Germinal center (tissue), 1 donor: ENCODE measurements at places on chromosomes 13 and 19.

- DNase-seq = no peak
These were observed 100.3 kb downstream of the UBL3 start for GRCh38 chr13:29750183-29750530.

- no peak for DNase-seq
These were observed 22.4 kb downstream of the RFXAP start for GRCh38 chr13:36841391-36841790.

DNA sequence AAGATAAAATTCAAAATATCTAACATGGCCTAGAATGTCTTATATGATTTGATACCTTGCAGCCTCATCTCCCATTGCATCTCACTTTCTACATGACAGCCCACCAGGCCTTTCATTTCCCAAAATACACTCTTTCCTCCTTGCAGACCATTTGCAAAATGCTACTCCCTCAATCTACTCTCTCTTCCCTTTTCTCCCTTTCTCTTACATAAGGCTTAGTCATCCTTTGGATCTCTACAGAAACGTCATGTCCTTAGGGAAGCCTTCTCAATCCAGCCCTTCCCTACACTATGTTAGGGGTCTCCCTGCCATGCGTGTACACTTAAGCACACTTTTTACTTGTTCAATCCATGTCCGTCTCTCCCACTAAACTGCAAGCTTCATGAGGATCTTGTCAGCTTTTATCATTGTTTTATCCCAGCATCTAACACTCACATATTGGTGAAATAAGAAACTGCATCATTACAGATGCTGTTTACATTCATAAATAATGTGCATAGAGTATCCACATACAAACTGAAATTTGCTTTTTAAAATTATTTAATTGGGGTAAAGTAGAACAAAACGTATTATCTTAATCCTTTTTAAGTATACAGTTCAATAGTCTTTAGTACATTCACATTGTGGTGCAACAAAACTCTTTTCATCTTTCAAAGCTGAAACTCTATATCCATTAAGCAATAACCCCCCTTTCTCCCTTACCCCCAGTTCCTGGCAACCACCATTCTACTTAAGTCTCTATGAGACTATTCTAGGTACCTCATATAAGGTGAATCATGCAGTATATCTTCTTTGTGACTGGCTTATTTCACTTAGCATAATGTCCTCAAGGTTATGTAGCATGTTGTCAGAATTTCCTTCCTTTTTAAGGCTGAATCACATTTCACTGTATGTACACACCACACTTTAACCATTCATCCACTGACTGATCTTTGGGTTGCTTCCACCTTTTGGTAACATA, 11.5 kb upstream of the WBP4 start:
- DNase-seq = no peak

GRCh38 chr13:77172650-77173049, 145.7 kb upstream of the FBXL3 start:
- no peak for DNase-seq

DNA sequence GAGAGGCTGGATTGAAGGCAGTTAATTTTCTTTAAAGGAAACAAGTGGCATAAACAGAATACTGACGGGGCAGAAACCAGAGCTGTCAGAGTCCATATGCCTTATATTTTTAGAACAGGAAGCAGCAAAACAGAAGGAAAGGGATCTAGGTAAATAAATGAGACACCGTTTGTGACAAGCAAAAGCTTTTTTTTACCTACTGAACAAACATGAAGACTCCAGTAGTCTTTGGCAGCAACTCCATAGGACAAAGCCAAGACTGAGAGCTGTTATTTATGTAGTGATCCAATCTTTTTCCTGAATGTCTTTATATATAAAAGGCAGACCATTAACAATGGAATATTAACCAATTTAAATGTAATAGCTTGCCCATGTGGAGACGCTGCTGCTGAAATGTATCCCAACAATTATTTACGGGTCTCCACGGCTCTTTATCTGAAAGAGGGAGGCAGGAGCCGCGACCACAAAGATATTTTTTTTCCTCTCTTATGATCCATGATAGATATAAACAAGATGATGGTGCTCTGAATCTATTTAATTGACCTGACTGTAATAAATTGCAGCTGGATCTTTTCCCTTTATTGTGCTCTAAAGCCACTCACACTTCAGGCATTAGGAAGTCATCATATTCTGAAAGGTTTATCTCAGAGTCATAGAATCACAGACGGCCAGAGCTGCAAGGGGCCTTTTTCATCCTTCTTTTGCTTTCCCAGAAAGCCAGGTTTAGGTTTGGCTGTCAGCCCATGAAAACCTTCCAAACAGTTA, 687.8 kb downstream of the EFNB2 start:
- no peak for DNase-seq

DNA sequence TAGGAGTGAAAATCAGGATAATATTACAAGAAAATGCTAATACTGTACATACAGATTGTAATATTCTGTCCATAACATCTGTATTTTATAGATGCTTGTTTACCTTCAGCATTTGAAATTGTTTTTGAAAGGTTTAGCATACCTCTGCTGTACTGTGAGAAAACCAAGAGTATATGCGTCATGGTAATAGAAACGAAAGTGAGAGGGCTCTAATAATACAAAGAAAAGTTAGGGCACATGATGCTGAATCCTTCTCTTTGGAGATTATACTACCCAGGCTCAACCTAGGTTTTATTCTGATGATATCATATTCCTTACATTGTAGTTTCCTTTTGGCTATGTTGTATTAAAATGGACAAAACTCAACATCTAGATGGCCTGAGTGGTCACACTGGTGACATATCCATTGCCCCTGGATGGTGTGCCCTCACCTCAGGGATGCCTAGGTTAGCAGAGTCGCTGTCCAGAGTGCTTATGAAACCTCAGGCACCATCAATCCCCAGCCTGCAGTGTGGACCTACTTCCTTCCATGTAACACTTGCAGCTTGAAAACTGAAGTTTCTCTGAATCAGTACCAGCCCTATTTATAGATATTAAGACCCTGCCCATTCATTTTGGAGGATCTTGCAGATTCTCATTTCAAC, 253.7 kb downstream of the KCTD12 start:
- no peak for DNase-seq

DNA sequence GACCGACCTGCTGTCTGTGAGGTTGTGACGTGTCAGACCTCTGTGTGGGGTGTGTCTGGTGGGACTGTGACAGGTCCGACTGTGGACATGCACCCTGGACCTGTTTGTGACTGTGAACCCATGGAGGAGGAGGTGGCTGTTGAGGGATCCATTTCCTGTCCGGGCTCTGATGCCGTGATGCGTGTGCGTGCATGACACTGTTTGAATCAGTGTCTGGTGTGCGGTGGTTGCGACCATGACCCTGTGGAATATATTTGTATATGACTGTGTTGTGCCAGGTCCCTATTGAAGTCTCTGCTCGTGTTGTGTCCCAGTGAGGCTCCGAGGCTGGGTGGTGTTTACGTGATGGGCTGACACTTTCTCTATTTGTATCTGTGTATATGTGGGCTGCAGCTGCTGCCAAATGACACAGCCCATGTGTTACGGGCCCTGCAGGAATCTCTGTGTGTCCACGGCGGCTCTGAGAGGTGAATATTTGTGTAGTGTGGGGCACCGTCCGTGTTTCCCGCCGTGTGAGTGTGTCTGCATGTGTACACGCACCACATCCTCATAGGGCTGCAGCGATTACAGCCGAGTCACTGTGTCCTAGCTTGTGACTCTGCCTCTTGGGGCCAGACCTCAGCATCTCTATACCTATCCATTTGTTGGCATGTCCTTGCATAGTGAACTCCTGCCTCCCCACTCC, 18.3 kb downstream of the CCDC97 start:
- no peak for DNase-seq

- DNase-seq = no peak
These were observed 36.8 kb upstream of the TM9SF2 start for GRCh38 chr13:99464441-99464949.

- DNase-seq = no peak
These were observed 5.7 kb downstream of the NDFIP2 start for GRCh38 chr13:79486433-79487188.

- DNase-seq = no peak
These were observed 19.3 kb downstream of the RUBCNL start for GRCh38 chr13:46367617-46368327.

- no peak for DNase-seq
These were observed 7.4 kb downstream of the BCAM start for GRCh38 chr19:44816301-44816700.

DNA sequence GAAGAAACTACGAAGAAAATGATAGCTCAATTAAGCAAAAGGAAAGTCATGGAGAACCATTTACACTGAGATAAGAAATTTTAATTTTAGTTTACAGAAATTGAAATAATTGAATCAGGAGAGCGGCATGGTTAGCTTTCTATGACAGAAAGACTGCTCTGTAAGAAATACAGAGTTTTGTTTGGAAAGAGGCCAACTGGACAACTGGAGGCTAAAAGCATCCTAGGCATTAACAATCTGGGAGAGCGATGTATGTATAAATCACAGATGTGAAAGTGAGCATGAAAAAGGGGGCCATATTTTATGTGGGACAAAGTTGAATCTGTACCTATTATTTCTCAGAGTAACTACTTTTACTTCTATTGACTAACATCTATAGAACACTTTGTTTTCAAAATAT, 1608.8 kb upstream of the PCDH20 start:
- no peak for DNase-seq

DNA sequence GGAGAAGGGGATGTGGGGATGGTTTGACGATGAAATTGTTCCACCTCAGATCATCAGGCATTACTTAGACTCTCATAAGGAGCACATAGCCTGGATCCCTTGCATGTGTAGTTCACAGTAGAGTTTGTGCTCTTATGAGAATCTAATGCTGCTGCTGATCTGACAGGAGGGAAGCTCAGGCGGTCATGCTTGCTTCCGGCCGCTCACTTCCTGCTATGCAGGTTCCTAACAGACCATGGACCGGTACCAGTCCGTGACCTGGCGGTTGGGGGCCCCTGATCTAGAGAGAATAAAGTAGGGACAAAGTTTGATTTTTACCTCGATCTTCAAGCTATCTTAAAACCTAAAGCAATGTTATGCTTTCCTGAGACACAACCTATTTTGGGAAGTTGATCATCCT, 373.8 kb upstream of the ARGLU1 start:
- no peak for DNase-seq

DNA sequence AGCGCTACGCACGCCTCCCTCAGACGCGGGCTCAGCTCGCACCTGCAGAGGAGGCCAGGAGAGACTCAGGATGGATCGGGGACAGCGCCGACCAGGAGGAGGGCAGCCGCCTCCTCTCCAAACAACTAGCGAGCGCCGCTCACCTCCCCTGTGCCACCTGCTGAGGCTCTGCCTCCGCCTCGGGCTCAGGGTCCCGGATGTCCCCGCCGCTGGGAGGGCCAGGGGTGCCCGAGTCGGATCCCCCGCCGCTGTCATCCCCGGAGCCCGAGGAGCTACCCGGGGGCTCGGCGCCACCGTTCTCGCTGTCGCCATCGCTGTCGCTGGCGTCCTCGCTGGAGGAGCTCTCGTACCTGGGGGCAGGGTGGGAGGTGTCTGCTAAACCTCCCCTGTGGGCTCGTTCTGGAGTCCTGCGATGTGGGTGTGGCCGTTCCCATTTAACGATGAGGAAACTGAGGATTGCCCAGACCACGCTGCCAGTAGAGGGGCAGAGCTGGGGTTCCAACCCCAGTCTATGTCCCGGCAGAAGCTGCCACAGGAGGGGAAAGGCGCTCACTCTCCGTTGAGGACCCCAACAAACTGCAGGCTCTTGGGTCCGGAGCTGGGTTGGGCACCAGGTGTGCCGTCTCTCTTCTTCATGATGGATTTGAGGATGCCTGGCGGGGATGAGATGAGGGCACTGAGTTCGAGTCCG, 9.2 kb downstream of the KANK3 start:
- DNase-seq = no peak

- peak; percentile 60 for DNase-seq
These were observed 55.4 kb downstream of the SACS start for GRCh38 chr13:23377983-23378632.

DNA sequence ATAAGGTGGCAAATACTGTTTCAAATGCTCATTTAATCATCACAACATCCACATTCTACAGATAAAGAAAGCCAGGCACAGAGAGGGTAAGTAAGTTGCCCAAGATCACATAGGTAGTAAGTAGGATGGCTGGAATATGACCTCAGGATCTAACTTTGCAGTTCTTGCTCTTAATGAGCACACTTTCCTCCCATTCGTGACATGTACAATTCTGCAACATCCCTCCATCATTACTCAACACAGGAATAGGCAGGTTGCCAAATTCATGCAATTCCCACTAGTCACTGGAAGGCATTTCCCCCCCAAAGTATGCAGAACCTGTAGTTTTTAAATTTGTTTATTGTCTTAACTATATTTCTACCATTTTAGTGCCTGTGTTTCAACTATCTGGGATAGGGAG, 109.2 kb downstream of the OLFM4 start:
- no peak for DNase-seq
